Endothelial cell (in vitro differentiated cells): ENCODE measurements at places on chromosomes 13 and 19.
A peak's percentile ranks its signal among the peaks of the same experiment; 100 is the strongest.

- no peak for DNase-seq
These were observed 2.0 kb downstream of the NAA16 start for GRCh38 chr13:41313117-41313516.

DNA sequence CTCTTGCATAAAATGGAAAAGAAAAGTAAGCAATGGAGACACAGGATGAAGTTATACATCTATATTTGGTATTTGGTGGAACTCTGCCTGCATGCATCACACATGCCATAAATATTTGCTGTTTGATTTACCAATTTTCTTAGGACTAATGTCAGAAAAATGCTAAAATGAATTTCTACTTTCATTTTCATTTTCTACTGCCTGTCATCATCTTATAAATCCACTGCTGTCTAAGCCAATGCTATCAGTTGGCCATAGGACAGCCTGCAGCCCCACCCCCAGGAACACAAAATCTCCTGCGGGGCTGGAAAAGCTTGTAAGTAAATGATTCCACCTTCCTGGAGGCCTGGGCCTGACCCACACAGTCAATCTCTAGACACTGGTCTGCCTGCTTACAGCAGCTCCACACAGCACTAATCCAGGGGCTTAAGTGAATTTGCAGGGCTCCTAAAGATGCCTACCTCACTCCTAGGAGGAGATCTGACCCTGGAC lies 122.0 kb downstream of the ENOX1 start:
- DNase-seq, result no peak

GRCh38 chr13:82654143-82654542 lies 1228.1 kb downstream of the SLITRK1 start:
- no peak for DNase-seq

DNA sequence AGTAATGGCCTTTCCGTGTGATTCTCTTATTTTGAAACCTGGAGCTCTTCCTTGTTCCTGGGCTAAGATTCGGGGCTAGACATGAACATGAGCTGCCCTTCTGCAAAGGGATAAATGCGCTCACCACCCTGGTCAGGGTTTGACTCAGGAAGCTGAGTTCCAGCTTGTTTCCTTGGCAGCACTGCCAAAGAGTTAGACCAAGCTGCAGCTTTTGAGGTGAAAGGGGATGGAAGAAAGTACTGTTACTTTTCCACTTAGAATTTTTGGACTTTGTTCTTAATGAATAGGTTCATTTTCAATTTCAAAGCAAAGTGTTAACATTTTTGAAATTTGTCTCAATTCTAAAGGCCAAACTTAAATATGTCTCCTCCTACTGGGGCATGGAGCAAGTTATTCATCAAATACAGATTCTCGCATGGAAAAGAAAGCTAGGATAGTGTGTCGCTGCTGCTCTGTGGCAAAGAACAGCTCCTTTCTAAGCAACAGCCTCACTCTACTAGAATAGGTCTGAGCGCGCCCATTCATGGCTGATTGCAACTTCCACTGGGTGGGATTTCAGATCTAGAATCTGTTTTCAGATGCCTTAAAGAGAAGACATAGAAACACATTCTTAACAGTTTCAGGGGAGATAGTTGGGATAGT lies 2.2 kb downstream of the RGCC start:
- DNase-seq, result no peak

DNA sequence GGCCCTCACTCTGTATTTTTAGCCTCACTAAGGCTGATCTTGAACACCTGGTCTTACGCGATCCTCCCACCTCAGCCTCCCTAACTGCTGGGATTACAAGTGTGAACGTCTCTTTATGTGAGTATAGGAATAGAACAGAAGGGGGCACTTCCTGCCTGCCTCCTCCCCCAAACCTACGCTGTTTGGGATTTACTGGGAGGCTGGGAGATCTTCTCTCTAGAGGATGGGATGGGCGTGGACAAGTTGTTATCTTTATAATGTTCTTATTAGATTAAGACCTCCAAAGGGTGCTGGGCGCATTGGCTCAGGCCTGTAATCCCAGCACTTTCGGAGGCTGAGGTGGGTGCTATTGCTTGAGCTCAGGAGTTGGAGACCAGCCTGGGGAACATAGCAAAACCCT lies 2.9 kb upstream of the CSNK1G2 start:
- DNase-seq, result no peak

GRCh38 chr19:14472202-14472938 lies 2.8 kb downstream of the PTGER1 start:
- DNase-seq, result peak; percentile 87

- no peak for DNase-seq
These were observed 55.4 kb downstream of the SACS start for GRCh38 chr13:23377983-23378632.

DNA sequence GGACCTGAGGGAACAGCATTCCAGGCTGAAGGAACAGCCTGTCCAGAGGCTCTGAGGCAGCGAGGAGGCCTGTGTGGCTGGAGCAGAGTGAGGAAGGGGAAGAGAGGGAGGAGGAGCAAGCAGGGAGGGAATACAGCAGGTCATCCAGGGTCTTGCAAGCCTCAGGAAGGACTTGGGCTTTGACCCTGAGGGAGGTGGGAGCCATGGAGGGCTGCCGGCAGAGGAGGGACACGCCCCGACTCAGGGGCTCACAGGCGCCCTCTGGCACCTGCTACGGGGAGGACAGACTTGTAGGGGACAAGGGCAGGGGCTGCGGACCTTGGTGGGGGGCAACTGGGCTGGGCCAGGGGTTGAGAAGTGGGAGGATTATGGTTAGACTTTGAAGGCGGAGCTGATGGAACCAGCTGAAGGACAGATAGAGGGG lies 4.7 kb downstream of the TINCR start:
- no peak for DNase-seq

- no peak for DNase-seq
These were observed 12.3 kb upstream of the SACS start for GRCh38 chr13:23445794-23446193.

GRCh38 chr13:49082653-49083536 lies 107.2 kb downstream of the FNDC3A start:
- DNase-seq, result no peak

- no peak for DNase-seq
These were observed 1.1 kb downstream of the COMP start for GRCh38 chr19:18789883-18790565.
